ENCODE measurements at places on chromosomes 1 and 21.
A peak's percentile ranks its signal among the peaks of the same experiment; 100 is the strongest.

- peak; percentile 16 for DNase-seq
Measured at GRCh38 chr1:233620065-233620464, 6.2 kb downstream of the KCNK1 start.

DNA sequence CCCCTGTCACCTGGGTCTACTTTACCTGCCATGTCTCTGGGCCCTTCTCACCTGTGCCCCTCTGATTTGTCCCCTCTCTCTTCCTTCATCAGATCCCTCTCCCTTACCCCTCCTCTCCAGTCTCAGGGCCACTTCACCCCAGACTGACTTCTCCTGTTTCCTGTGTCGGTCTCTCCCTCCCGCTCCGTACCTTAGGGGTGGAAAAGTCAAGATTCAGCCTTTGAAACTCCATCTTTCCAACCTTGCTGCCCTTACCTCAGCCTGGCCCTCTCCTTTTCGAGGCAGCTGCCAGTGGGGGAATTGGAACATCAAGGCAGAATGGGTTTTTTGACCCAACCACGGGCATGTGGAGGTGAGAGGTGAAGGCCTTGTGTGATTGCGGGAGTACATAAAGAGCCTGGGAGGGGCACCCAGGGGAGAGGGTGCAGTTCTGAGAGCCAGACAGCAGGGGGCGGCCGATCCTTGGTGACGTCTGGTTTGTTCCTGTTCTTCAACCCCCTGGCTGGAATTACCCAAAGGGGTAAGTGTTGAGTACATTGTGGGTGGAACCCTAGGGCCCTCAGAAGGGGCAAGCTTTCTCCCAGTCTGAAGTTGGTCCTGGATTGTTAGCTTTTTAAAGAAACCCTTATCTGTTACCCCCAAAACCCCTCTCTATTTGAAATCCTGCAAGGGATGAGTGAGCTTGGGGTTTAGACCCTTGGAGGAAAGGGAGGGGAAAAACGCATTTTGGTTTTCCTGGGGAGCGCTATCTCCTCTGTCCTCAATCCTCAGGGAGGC is 12.3 kb upstream of the DMBX1 start:
- DNase-seq, result peak; percentile 85

DNA sequence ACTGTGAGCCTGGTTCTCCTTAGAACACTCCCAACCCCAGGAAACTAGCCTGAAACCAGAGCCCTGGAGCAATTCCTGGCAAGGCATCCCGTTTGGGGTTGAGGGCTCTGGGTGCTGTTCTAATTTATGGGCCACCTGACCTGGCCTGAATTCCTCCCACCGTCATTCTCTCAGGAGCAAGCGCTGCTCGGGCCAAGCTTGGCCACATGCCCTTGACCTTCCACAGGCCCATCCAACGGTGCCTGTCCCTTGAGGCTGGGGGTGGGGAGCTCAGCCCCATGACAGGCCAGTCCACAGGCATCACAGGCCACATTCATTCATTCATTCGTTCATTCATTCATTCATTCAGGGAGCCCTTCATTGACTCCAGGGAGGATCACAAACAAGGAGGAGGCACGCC is 5.3 kb downstream of the PADI2 start:
- no peak for DNase-seq

GRCh38 chr1:206722751-206723461 is 38.2 kb downstream of the MAPKAPK2 start:
- DNase-seq, result no peak

GRCh38 chr21:44618909-44619308 is 7.0 kb downstream of the KRTAP10-8 start:
- DNase-seq, result peak; percentile 50

GRCh38 chr1:65068202-65069010 is 79.6 kb upstream of the AK4 start:
- DNase-seq, result peak; percentile 25

- DNase-seq, result peak; percentile 48
Measured at GRCh38 chr1:169550294-169550693, 36.0 kb downstream of the F5 start.

DNA sequence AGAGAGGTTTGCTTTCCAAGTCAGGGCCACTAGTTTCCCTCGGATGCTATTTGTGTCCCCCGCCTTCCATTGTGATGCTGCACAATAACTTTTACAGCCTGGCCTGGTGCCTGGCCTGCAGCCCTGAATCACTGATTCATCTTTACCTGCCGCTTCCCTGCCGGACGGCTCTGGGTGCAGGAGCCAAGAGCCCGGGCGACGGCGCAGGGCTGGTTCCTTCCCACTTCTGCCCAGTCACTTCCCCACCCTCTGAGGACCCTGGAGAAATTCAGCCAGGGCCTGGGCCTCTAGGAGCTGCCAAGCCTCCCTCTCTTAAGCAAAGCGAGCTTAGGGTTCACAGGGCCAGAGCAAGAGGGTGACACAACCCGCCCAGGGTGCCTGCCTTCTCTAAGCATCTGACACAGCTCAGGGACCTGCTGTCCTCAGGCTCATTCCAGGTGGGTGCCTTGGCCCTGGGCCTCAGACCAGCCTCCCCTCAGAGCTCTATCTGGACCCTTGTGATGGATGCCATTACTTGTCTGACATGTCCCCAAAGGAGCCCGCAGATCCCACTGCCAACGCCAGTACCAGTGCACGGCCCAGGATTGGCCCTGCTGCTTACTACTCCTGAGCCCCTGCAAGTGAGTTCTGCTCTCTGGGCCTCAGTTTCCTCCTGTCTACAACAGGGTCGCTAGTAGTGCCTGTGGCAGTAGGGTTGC is 381.0 kb upstream of the VAMP3 start:
- DNase-seq, result no peak

- no peak for DNase-seq
Measured at GRCh38 chr1:31930836-31931592, 7.2 kb downstream of the PTP4A2 start.

DNA sequence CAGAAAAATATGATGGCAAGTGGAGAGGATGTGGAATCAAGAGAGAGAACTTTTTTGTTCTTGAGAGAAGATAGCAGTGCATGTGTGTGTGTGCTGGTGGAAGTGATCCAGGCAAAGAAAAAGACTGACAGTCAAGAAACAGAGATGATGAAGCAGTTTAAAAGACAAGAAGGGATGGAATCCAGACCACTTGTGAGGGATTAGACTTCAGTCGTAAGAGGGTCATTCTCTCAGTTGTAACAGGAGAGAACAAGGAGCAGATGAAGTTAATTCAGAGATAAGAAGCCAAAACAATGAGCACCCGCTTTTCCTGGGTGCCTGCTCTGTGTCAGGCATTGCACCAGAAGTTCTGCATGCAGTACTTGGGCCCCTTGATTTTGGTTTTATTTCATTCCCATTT is 76.6 kb downstream of the RNF220 start:
- DNase-seq, result no peak

DNA sequence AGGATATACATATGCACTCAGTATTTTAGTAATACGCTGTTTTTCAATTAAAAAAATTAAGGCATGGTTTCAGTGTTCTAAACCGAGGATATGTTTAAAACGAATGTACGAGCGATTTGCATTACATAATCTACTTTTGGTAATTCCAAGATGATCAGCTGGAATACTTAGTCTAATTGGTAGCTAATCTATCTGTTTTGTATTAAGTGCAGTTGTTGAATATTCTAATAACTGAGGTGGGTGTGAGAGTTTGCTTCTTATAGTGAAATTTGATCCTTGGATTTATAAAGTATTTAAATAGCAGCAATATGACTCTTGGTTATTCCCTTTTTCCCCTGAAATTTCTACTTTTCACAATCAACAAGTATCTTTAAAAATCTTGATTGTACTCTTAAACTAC is 1.3 kb downstream of the RNF2 start:
- no peak for DNase-seq

GRCh38 chr1:212228076-212228475 is 57.1 kb upstream of the PPP2R5A start:
- no peak for DNase-seq

DNA sequence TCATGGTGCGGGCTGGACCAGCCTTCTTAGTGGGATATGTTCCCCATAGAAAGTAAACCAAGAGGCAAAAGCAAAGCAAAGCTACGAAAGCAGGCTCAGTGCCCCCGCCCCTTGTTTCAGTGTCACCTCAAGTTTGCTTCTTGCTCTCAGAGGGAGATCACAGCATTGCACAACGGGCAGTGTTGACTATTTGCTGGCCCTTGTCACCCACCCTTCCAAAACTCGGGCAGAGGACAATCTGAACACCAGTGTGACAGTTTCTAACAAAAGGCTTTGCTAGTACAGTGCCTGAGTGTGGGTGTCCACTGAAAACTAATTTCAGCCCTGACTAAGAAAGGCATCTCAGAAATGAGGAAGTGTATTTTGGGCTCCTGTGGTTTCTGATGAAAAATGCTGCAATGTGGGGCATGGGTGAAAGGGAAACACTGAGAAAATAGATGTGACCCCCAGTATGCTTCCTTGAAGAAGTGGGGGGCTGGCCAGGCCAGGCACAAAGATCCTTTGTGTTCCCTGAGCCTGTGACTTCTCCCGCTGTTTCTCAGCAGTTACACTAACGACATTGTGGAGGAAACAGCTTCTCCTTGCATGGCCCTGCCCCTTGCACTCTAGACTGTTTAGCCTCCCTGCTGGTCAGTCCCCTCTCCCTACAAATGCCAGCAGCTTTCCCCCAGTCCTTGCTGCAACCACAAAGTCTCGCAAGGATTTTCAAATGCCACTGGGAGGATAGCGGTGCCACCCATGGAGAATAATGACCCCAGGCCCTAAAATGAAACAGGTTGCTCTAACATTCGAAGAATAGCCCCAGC is 33.3 kb upstream of the KCNE1 start:
- peak; percentile 33 for DNase-seq

- DNase-seq, result no peak
Measured at GRCh38 chr1:206429421-206429820, 40.9 kb upstream of the IKBKE start.

DNA sequence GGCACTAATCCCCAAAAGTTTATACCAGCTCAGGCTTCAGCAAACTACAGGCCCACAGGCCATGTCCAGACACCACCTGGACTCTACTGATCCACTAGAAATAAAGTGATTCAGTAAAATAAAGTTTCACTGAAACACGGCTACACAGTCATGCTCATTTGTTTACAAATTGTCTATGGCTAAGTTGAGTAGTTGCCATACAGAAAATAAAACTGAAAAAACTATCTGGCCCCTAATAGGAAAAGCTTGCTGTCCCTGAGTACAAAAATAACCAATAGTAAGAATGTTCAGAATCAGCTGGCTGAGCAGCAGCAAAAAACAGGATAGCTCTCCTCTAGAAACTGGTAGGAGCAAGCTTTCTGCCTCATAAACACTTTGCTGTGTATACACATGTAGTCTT is 221.5 kb downstream of the RERE start:
- no peak for DNase-seq

- DNase-seq, result no peak
Measured at GRCh38 chr1:166087734-166088571, 78.8 kb downstream of the FAM78B start.

- DNase-seq, result no peak
Measured at GRCh38 chr1:52111492-52111891, 30.4 kb upstream of the ZFYVE9 start.

DNA sequence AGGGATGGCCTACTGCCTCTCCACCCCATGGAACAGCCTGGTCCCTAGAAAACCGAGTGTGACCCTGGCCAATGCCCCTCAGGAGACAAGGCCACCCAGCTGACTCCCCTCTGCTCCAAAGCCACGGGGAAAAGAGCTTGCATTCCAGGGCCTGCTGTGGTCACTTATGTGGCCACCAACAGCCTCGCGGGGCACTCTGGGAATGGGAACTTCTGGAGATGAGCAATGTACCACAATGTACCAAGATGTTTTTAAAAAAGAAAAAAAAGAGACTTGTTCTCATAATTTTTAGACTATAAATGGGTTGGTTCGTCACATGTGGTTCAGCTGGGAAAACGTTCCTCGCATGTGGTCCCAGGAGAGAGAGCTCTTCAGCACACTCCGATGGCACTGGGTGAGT is 62.8 kb downstream of the SLC66A1 start:
- DNase-seq, result no peak

DNA sequence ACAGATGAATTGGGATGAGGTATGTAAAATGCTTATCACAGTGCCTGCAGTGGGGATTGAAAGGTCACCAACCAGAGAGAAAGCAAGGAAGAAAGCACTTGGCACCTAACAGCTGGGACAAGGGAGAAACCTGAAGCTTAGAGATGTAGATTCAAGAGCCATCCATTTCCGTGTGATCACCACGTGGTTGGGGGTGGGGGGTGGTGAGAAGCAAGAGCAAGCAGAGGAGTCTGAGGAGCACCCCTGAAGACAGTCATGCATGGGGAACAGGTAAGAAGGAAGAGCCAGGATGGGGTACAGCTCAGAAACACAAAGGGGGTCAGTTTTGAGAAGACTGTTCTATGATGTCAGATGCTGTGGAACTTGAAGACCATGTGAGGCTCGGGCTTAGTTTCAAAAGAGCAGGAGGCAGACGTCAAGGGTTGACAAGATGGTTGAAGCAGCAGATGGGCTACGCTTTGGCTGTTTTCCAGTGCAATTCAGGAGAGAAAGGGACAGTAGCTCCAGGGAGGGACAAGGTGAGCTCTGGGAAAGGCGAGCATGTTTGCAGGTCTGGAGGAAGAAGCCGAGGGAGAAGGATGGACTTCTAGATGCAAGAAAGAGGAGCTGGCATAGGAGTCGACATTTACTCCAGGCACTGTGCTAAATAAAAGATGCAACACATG is 17.4 kb downstream of the KANK4 start:
- DNase-seq, result no peak

- DNase-seq, result peak; percentile 42
Measured at GRCh38 chr1:230977761-230978490, 735 bp downstream of the TTC13 start.

DNA sequence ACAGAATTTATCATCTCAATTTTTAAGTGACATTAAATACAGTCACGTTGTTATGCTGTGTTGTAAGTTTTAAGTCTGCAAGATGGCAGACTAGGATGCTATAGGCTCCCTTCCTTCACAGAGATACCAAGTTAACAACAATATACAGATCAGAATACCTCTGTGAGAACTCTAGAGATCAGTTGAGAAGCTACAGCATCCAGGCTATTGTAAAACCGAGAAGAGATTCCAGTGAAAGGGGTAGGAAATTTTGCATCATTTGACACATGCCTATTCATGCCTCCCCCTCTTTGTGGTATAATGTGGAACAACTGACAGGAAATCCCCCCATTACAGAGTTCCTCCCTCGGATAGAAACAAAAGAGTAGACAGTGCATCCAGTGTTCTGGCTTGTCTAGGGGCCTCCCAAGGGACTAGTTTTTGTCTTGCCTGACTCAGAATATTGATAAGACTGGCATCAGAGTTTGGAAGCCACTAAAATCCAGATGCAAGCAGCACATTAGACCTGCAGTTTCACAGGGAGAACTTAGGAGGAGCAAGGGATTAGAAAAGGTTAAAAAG is 80.6 kb downstream of the LBR start:
- DNase-seq, result no peak

DNA sequence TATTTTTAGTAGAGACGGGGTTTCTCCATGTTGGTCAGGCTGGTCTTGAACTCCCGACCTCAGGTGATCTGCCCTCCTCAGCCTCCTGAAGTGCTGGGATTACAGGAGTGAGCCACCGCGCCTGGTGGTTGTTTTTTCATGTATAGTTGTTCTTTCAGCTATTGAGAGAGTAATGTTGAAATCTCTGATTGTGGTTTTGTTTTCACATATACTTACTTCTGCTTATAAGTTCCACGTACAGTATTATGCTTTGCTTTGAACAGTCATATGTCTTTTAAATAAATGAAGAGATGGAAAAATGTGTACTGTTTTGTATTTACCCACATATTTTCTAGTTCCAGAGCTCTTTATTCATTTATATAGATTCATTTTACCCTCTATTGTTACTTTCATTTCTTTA is 44.5 kb downstream of the MARK1 start:
- DNase-seq, result no peak

- peak; percentile 7 for DNase-seq
Measured at GRCh38 chr1:94926126-94926914, 590 bp downstream of the CNN3 start.

GRCh38 chr1:24299901-24300300 is 19.3 kb upstream of the GRHL3 start:
- DNase-seq, result no peak

GRCh38 chr1:45375104-45376090 is 35.2 kb upstream of the MUTYH start:
- DNase-seq, result no peak
